Caki2 (cell line): ENCODE measurements at places on chromosomes 7 and 10. TPM values are rescaled to one million over a fixed set of nuclear protein-coding genes. Genes with fewer than 3 reads are reported as not detected.

Gene SPDYE1
- total RNA-seq: not detected in 2 replicates

Gene MCM10
- 19.9 and 47.0 TPM in 2 replicates for total RNA-seq

Gene SVOPL
- not detected in 2 replicates for total RNA-seq

Gene NPM3
- 73.2 and 172 TPM in 2 replicates for total RNA-seq

Gene ADIRF
- total RNA-seq: not detected in 2 replicates

Gene MIOS
- 24.3 and 41.0 TPM in 2 replicates for total RNA-seq

Gene LRIT1
- not detected in 2 replicates for total RNA-seq

Gene ANKRD61
- not detected in 2 replicates for total RNA-seq

Gene ZNF488
- total RNA-seq: 0.41 TPM in 1 of 2 replicates, not detected in the other

Gene ASIC3
- total RNA-seq: 0.84 and 1.6 TPM in 2 replicates

Gene NKX1-2
- total RNA-seq: not detected in 2 replicates

Gene NEUROD6
- total RNA-seq: not detected in 2 replicates

Gene PLA2G12B
- total RNA-seq: not detected in 2 replicates

Gene GBX1
- not detected in 2 replicates for total RNA-seq

Gene ARHGEF5
- 8.7 and 10.6 TPM in 2 replicates for total RNA-seq

Gene ZFAND4
- total RNA-seq: 5.2 and 5.8 TPM in 2 replicates

Gene TRIM73
- total RNA-seq: 2.4 and 2.5 TPM in 2 replicates

Gene GPR26
- total RNA-seq: not detected in 2 replicates

Gene ACSL5
- not detected in 2 replicates for total RNA-seq

Gene RSBN1L
- total RNA-seq: 8.9 and 9.2 TPM in 2 replicates

Gene TRIL
- 0.20 TPM in 1 of 2 replicates, not detected in the other for total RNA-seq

Gene CALN1
- not detected in 2 replicates for total RNA-seq

Gene HABP2
- total RNA-seq: 0.72 and 1.6 TPM in 2 replicates

Gene EGR2
- 0.03 TPM in 1 of 2 replicates, not detected in the other for total RNA-seq

Gene TMEM236
- total RNA-seq: 0.14 TPM in 1 of 2 replicates, not detected in the other

Gene ACTR3C
- 3.7 and 23.0 TPM in 2 replicates for total RNA-seq

Gene MEOX2
- not detected in 2 replicates for total RNA-seq

Gene FAM13C
- total RNA-seq: not detected in 2 replicates

Gene MAT1A
- total RNA-seq: 0.12 TPM in 1 of 2 replicates, not detected in the other

Gene ENTPD1
- 0.03 TPM in 1 of 2 replicates, not detected in the other for total RNA-seq

Gene MACC1
- not detected in 2 replicates for total RNA-seq

Gene CCNY
- 42.1 and 47.8 TPM in 2 replicates for total RNA-seq

Gene SLC18A2
- total RNA-seq: not detected in 2 replicates
